Stimulated activated CD4-positive, alpha-beta T cell treated with anti-CD3 and anti-CD28 coated beads, Interleukin-1b, Interleukin-23, amount 100 ng/mL, for 24 hours (primary cell): ENCODE measurements at places on chromosomes 11 and 22.

GRCh38 chr11:8250434-8250833, 13.2 kb downstream of the LMO1 start:
- DNase-seq, result no peak

GRCh38 chr11:7257724-7258123, 6.0 kb downstream of the SYT9 start:
- no peak for DNase-seq

DNA sequence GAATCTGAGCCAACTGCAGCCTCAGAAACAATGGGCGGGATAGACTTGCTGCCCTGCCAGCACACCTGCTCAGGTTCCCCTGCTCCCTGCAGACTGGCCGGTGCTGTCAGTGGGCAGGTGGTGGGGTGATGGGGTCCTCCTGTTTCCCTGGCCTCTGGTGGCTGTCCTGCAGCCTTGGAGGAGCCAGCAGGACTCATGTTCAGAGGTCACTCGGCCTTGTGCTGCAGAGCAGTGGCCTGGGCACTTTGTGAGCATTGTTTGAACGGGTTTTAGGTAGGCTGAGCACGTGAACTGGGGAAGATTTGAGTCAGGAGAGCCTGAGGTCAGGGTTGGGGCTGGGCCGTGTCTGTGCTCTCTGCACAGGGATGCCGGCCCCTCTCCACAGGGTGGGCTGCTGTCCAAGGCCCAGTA, 17.6 kb downstream of the PPIL2 start:
- no peak for DNase-seq

- DNase-seq, result no peak
Measured at GRCh38 chr11:90803366-90803765, 580.5 kb upstream of the CHORDC1 start.

- no peak for DNase-seq
Measured at GRCh38 chr11:134541951-134542350, 129.9 kb upstream of the B3GAT1 start.

DNA sequence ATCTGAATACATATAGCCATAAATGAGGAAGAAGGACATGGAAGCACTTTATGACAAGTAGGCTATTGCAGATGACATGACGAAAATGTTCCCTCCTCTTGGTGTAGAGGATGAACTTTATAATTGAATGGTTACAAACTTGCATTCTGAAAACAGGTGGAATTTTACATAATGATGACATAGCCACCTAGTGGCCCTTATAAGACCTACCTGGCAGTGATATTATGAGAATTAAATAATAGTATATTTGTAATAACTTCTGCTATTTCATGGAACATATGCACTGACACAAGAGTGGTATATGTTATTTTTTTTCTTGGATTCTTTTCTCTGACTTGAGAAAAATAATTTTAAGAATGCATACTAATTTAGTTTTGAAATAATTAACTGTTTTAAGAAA, 22.9 kb downstream of the TRIM22 start:
- DNase-seq, result no peak

- peak; percentile 96 for DNase-seq
Measured at GRCh38 chr11:86068951-86069407, at the start of gene PICALM. Gene PICALM, minus strand, starts transcription at chr11:86069084. Its CDS starts 304 bp downstream, at chr11:86068780.

GRCh38 chr11:4074266-4074665, 20.3 kb upstream of the RRM1 start:
- no peak for DNase-seq
